ENCODE measurements at places on chromosomes 7 and 10. TPM values are rescaled to one million over a fixed set of nuclear protein-coding genes. Genes with fewer than 3 reads are reported as not detected.
A peak's percentile ranks its signal among the peaks of the same experiment; 100 is the strongest.

NCF1 gene
- total RNA-seq: 2.7 TPM

PRSS2 gene
- total RNA-seq: not detected

PRKCQ gene
- 70.7 TPM for total RNA-seq

WNT8B gene
- total RNA-seq: not detected

ADAM12 gene
- 0.10 TPM for total RNA-seq

AKR1C4 gene
- total RNA-seq: not detected

DUSP5 gene
- total RNA-seq: not detected

STOX1 gene
- 1.5 TPM for total RNA-seq

DNA sequence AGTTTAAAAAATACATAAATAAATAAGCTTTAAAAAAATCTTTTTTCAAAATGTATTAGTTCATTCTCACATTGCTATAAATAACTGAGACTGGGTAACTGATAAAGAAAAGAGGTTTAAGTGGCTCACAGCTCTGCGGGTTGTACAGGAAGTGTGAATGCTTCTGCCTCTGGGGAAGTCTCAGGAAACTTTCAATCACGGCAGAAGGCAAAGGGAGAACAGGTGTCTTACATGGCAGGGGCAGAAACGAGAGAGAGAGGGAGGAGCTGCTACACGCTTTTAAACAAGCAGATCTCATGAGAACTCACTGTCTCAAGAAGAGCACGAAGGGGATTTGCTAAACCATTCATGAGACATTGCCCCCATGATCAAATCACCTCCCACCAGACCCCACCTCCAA, 114.6 kb downstream of the DNAJC1 start:
- H3K4me3 ChIP-seq: no peak overlapping the region
- H3K4me1 ChIP-seq: no peaks in the 10 kb centered on the region
- H3K36me3 ChIP-seq: no peaks in the 10 kb centered on the region
- H3K27ac ChIP-seq: no peak overlapping the region
- DNase-seq: no peak

GRCh38 chr10:113093188-113094113, 143.4 kb downstream of the TCF7L2 start:
- no peak for DNase-seq
- no peaks in the 10 kb centered on the region for H3K27me3 ChIP-seq
- no peak overlapping the region for H3K27ac ChIP-seq

DNA sequence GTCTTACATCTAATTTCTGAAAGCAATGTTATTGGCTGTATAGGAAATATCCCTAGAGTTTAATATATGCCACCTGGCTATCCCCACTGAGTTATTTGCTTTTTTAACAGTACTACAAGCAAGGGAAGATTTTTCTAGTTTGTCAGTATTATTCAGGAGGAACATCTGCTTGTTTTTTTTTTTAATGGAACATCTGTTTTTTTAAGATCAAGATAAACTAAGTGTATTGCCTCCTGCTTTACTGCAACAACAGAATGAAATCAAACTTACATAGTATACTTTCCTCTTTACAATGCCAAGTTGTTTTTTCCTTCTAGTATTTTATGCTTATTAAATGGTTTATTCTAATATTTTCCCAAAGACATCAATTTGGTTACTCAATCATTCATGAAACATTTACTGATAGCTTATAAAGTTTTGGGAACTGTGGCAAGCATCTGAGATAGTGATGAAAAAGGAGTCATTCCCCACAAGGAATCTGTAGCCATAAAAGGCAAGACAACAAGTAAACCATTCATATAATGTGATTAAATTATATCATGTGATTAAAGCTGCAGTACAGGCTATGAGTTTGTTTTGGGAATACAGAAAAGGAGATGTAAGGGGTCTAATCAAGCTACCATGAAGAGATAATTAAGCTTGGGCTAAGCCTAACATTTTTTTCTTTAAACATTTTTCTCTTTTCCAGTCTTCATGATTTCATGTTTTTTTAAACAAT, 17.4 kb downstream of the MTPN start:
- no peak overlapping the region for H3K4me3 ChIP-seq
- H3K27me3 ChIP-seq: no peaks in the 10 kb centered on the region
- no peak for DNase-seq
- peaks cover 34% of the 10 kb centered on the region for H3K4me1 ChIP-seq
- H3K36me3 ChIP-seq: no peaks in the 10 kb centered on the region
- no peak overlapping the region for H3K27ac ChIP-seq

DNA sequence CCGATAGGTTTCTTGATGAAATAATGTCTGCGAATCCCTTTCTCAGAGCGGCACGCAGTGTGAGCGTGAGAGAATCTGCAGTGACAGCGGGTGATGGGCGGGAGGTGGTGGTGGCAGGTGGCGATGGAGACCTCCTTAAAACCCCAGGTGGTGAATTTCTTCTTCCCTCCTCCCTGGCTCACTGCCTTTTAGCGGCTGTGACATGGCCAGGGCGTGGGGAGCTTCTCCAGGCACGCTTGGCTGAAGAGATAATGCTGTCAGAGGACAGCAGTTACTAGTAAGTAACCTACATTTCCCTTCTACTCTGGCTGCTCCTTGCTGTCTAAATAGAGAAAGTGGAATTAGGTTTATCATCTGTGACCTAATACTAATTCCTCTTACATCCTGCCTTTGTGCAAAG, 141.4 kb upstream of the INSYN2A start:
- no peak for DNase-seq
- no peaks in the 10 kb centered on the region for H3K4me1 ChIP-seq
- H3K4me3 ChIP-seq: no peak overlapping the region
- H3K27me3 ChIP-seq: no peaks in the 10 kb centered on the region

- no peaks in the 10 kb centered on the region for H3K36me3 ChIP-seq
- no peak overlapping the region for H3K27ac ChIP-seq
- DNase-seq: no peak
These were observed 142.0 kb upstream of the MALRD1 start for GRCh38 chr10:18906636-18907035.

DNA sequence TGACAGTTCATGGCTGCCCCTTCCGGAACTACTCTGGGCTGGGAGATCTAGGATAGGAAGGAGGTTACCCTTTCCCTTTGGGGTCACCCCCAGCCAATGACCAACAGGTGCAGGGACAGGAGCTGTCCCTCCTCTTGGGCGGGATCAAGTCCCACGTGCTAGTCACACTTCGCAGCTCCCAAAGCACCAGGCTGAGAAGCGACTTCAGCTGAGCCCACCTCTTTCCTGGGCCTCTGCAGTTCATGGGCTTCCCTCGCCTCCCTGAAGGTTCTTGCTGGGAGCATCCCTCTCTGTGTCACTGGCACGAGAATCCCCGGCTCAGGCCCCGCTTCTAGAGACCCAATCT, 115.5 kb downstream of the FAM53B start:
- H3K36me3 ChIP-seq: no peaks in the 10 kb centered on the region
- no peaks in the 10 kb centered on the region for H3K27me3 ChIP-seq
- no peak overlapping the region for H3K4me3 ChIP-seq
- peak overlapping the region; percentile 88 for H3K27ac ChIP-seq

GRCh38 chr7:51067258-51067657, 249.4 kb downstream of the COBL start:
- no peak overlapping the region for H3K27ac ChIP-seq
- peaks cover 6% of the 10 kb centered on the region for H3K4me1 ChIP-seq
- no peak overlapping the region for H3K4me3 ChIP-seq
- no peaks in the 10 kb centered on the region for H3K36me3 ChIP-seq
- no peak for DNase-seq

DNA sequence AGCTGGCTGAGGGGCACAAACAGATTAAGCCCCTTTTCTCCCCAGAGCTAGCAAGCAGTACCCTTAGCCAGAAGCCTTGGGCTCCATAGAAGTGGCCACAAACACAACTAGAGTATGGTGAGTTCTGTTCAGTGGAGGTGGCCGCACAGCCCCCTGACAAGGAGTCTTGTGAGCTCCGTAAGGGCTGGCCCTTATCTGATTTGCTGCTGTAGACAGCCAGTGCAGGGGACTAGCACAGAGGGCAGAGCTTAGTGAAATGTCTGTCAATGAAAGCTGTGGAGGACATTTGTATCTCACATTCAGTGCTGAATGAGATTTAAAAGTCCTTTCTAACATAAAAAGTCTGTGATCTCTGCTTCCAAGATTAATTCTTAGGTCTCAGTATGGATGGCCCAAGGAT, 137.3 kb downstream of the AUTS2 start:
- no peak overlapping the region for H3K27ac ChIP-seq
- H3K36me3 ChIP-seq: no peaks in the 10 kb centered on the region
- no peak overlapping the region for H3K4me3 ChIP-seq
- peaks cover 24% of the 10 kb centered on the region for H3K4me1 ChIP-seq
- no peaks in the 10 kb centered on the region for H3K27me3 ChIP-seq

DNA sequence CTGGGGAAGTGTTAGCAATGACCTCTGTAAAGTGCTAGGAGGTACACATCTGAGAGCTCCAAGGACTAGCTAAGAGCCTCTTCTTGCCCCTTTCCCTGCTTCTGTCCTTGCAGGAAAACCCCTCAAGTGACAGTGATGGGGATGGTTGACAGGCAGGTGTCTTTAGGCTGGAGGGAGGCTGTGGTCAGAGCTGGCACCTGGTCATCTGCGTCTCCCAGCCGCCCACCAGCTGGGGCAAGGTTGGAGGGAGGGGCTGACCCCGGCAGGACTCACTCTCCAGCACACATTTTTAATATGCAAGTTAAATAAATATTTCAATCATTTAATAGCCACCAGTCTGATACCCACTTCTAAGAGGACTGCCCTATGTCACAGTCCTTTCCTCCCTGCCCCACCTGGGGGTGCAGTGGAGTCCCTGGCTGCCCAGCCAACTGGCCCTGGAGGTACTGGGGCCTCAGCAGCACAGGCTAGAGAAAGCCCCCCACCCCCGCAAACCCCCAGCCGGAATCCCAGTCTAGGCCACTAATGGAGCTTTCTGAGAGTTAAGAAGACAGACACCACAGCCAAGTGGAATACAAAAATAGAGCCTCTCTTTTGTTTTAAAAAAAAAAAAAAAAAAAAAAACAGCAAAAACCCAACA, 6.3 kb downstream of the FGF8 start:
- H3K4me3 ChIP-seq: no peak overlapping the region
- H3K27me3 ChIP-seq: peaks cover 37% of the 10 kb centered on the region
- no peaks in the 10 kb centered on the region for H3K36me3 ChIP-seq
- H3K4me1 ChIP-seq: no peaks in the 10 kb centered on the region
- DNase-seq: no peak

DNA sequence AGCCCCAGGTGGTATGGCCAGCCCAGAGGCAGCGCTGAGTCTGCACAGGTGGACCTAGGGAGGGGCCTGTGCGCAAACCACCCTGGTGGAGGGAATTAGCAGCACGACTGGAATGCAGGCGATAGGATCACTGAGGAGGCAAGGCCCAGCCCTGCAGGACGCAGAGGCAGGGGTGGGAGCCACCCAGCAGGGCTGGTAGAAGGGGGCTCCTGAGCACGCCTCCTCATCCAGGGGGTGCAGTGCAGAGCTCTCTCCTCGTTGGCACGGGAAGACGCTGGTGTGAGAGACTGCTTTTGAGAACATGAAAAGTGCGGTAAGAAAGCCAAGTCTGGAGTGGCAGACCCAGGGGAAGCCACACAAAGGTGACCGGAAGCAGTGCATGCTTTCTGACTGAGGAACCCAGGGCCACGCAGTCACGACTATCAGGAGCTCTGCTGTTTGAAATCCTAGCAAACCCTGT, 6.0 kb downstream of the FXYD4 start:
- no peaks in the 10 kb centered on the region for H3K36me3 ChIP-seq
- no peak overlapping the region for H3K4me3 ChIP-seq
- no peak for DNase-seq
- no peaks in the 10 kb centered on the region for H3K27me3 ChIP-seq
- peaks cover 9% of the 10 kb centered on the region for H3K4me1 ChIP-seq

GRCh38 chr7:30148951-30149459, 14.2 kb downstream of the MTURN start:
- H3K27me3 ChIP-seq: no peaks in the 10 kb centered on the region
- H3K36me3 ChIP-seq: no peaks in the 10 kb centered on the region
- DNase-seq: no peak

GRCh38 chr10:74118804-74119203, 31.8 kb downstream of the AP3M1 start:
- peaks cover 92% of the 10 kb centered on the region for H3K36me3 ChIP-seq
- peak overlapping the region; percentile 1 for H3K27ac ChIP-seq
- no peaks in the 10 kb centered on the region for H3K4me1 ChIP-seq
- no peak for DNase-seq
- no peaks in the 10 kb centered on the region for H3K27me3 ChIP-seq

- no peaks in the 10 kb centered on the region for H3K27me3 ChIP-seq
- H3K27ac ChIP-seq: no peak overlapping the region
- H3K4me1 ChIP-seq: no peaks in the 10 kb centered on the region
- H3K36me3 ChIP-seq: no peaks in the 10 kb centered on the region
These were observed 50.9 kb downstream of the ANKMY2 start for GRCh38 chr7:16594676-16595075.

- no peaks in the 10 kb centered on the region for H3K4me1 ChIP-seq
- H3K4me3 ChIP-seq: no peak overlapping the region
- H3K36me3 ChIP-seq: no peaks in the 10 kb centered on the region
These were observed 19.6 kb upstream of the AGMO start for GRCh38 chr7:15581352-15581951.

DNA sequence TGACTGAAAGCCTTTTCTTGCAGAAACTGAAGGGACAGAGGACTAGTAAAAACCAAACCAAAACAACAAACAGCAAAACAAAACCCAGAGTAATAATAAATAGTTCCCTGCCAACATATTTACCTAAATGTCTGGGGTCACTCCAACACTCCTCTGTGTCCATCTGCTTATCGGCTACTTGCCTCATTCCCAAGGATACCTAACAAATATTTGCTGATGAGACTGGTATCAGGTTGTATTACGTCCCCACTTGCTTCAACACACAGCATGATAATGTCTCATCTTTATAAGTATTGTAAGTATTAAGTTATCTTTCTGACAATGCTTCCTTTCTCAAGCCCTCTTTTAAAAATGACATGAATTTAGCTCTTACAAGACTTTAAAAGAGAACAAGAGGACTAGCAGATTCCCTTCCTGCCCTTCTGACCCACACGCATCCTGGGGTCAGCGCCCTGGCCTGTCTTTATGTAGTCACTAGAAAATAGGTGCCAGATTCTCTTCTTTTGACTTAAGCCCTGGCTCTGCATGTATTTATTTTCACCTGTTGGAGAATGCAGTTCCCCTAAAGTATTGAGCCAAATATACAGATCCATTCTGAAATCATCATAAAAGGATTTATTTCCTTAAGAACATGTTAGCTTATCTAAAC, 110.2 kb downstream of the SEM1 start:
- H3K36me3 ChIP-seq: no peaks in the 10 kb centered on the region
- no peaks in the 10 kb centered on the region for H3K4me1 ChIP-seq
- no peaks in the 10 kb centered on the region for H3K27me3 ChIP-seq
- no peak overlapping the region for H3K27ac ChIP-seq

GRCh38 chr10:101067356-101068083, 5.7 kb downstream of the KAZALD1 start:
- peak overlapping the region; percentile 77 for H3K27ac ChIP-seq
- peak overlapping the region; percentile 67 for H3K4me3 ChIP-seq
- no peaks in the 10 kb centered on the region for H3K36me3 ChIP-seq
- peaks cover 39% of the 10 kb centered on the region for H3K4me1 ChIP-seq
- peak; percentile 41 for DNase-seq

DNA sequence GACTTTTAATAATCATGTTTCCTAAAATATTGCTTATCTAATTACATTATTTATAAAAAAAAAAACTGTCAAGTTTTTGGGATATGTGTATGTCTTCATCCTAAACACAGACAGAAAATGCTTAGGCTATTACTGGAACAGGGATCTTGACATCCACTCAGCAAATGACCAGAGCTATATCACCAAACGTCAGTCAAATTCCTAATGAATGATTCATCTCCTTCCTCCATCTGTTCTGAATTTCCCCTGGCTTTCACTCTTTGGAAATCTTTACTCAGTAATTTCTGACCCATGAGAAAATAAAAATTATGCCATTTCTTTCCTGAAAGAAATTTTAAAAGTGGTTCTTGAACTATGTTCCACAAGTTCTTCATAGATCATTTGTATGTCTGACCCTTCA, 552.4 kb upstream of the KCND2 start:
- H3K27me3 ChIP-seq: no peaks in the 10 kb centered on the region
- H3K36me3 ChIP-seq: no peaks in the 10 kb centered on the region
- no peak overlapping the region for H3K4me3 ChIP-seq
- DNase-seq: no peak
